ENCODE measurements at places on chromosomes 12 and 14.

- no peak for DNase-seq
Observed at GRCh38 chr12:48615681-48616080, 45.8 kb upstream of the LALBA start.

GRCh38 chr12:89783359-89784060 lies 74.9 kb upstream of the ATP2B1 start:
- DNase-seq, result no peak

DNA sequence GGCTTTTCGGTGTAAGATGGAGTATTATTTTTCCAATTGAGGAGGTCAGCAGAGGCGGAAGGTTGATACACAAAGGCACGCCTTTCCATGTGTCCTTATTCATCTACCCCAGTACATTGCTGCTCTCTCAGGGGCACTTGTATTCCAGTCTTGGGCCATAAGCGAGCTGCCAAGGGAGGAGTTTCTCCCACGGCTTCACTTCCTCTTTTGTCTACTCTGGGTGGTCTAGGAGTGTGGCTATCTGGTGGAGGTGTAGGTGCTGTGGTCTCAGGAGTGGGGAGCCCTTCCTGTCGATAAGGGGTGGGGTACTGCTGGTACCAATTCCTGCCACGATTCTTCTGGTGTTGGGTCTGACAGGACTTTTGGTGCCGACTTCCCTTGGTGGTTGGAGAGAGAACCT lies 73.4 kb downstream of the GAS2L3 start:
- no peak for DNase-seq

DNA sequence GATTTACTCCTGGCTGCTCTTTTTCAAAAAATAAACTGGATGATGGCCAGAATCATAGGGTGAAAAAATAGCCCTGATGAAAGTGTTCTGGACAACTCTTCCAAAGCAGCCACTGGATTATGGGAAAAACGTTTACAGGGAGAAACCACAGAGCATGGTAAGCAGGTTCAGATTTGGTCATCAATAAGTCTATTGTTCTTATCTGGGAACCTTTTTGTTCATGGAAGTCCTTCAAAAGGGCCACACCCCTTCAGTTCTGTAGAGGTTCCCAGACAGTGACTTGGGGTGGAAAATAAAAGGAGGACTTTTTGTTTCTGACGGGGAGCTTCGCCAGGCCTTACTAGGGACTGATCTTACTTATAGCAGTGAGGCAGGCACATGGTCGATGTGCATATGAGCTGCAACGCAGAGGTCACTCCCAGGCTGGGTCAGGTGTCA lies 117.4 kb upstream of the SLC38A2 start:
- no peak for DNase-seq

DNA sequence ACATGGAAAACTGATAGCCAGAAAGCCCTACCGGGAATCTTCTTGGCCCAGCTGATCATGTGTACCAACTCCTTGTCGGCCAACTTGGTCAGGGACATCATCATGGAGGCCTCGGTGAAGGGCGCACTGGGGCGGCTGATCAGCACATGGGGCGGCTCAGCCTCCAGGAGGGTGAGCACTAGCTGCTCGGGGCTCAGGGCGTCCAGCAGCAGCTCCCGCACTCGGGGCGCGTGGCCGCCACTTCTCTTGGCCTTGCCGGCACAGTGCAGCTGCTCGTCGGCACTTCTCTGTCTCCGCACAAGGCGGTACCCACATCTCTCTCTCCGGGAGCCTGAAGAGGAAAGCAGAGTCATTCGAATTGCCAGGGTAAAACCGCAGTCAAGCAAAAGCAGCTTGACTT lies 33.8 kb downstream of the ESR2 start:
- no peak for DNase-seq

All from GF-D8 (cell line).